ENCODE measurements at places on chromosomes 3 and 15.

DNA sequence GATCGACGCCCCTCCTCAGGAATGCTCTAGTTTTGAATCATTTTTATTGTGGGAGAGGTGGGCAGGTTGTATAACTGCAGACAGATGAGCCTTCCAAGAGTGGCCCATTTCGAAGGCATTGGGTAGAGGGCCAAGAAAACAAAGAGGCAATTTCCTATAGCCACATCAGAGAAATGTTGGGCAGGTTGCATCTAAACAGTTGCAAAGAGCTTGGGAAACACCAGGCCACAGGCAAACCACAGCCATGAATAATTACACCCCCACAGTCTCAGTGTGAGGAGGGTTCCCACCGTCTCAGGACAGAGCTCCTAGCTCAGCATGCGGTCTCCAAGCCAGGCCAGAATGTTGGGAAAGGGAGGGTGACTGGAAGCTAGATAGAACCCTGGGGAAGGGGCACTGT lies 257.3 kb downstream of the ABHD5 start:
- no peak for DNase-seq

DNA sequence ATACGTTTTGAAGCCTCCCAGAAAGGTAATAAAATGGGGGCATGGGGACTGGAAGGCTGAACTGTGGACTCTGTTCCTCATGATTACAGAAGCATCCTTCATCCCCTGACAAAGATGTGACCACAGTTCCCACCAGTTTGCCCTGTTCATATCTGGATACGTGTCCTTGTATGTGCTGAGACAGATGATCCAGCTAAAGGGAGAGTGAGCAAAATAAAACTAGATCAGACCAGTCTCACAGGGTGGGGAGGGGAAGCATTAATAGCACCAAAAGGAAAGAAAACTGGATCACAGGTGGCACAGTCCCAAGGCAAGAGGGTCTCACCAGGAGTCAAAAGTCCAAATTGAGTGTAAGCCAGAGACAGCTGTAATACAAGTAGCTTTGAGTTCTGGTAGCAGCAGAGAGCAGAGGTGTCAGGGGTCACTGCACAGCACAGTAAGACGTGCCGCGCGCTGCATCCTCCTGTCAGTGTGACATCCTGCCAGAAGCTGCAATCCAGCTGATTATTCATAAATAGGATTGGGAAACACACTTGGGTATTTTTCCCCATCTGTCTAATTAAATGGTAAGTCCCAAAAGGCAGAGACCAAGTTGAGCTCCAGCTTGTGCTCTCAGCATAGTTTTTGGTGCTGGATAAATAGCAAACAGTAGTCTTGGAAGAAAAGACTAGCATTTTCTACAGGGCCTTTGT lies 560.0 kb upstream of the CFAP20DC start:
- DNase-seq, result no peak

GRCh38 chr3:24166515-24166914 lies 221.4 kb downstream of the NR1D2 start:
- peak; percentile 28 for DNase-seq

- DNase-seq, result no peak
Observed at GRCh38 chr3:48196611-48197010, 8.4 kb upstream of the CDC25A start.

DNA sequence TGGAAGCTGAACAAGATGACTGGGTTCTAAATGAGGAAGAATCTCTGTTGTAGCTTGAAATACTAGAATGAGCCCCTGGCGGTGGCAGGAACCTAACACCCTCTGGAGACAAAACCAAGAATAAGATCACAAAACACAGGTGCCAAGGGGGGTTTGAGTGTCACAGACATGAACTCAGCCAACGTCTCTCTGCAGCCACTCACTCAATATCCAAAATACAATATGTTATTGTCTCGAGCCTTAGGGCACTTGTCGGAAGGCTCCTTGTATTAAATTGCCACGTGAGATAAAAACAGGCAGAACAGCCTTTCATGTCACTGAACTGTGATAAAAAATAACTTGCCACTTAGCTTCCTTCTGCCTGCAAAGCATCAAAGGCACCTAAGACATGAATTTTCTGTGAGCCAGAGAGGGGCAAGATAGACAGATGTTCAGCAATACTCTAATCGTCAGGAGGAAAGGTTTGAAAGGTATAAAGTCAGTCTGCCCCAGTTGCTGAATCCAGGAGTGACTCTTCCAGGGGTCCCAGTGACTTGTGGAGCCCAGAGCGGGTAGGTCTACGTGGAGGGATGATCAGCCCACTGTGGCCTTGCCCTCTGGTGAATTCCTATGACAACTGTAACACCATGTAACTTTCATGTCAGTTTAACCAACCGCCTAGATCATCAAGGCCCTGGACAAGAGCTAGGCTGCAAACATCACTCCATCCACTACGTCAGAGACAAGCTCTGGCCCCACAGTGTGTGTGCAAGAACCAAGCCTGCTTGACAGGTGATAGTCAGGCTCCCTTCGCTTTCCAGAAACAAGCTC lies 165.2 kb downstream of the OSBPL10 start:
- no peak for DNase-seq

GRCh38 chr15:49620199-49620598 lies 419 bp downstream of the FAM227B start:
- DNase-seq, result no peak

- DNase-seq, result no peak
Observed at GRCh38 chr15:47929138-47929803, 191.5 kb upstream of the SLC24A5 start.

GRCh38 chr3:142886021-142886420 lies 2.9 kb downstream of the PCOLCE2 start:
- no peak for DNase-seq

- no peak for DNase-seq
Observed at GRCh38 chr3:108661699-108662098, 72.2 kb downstream of the DZIP3 start.

GRCh38 chr3:153350420-153350819 lies 188.4 kb downstream of the RAP2B start:
- peak; percentile 42 for DNase-seq

- no peak for DNase-seq
Observed at GRCh38 chr15:42319206-42319605, 40.1 kb upstream of the CAPN3 start.

DNA sequence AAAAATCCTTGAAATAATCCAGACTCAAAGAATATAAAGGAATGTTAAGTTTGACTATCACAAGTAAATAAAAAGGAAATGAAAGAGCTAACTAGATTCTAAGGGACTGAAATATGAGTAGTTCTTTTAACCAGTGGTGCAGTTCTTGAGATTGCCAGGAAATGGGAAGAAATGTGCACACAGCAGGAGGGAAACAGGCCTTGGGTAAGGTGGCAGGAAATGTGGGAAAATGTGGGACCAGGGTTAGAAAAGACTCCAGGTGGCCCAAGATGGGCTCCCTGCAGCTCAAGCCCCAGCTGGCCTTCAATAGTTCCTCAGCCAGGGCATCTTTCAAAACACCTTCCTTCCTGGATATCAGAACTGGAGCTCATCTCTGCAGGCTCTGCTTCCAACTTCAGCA lies 181.3 kb downstream of the ISL2 start:
- peak; percentile 25 for DNase-seq

DNA sequence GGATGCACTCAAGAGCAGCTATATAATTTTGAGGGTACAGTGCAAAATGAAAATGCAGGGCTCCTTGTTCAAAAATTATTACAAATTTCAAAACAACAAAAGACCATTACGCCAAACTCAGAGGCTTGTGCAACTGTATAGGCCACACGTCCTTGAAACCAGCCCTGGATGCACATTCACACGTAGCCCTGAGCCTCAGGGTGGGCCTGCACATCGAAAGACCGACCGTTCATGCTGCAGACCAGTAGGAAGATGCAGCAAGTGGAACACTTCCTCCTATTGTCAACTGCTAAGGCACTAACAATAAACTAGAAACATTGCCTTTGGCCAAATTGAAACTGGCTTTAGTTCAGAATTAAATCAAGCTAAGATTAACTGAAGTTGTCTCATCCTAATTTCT lies 174.7 kb downstream of the SHOX2 start:
- DNase-seq, result no peak

GRCh38 chr3:34886443-34886842 lies 752.9 kb upstream of the ARPP21 start:
- no peak for DNase-seq

DNA sequence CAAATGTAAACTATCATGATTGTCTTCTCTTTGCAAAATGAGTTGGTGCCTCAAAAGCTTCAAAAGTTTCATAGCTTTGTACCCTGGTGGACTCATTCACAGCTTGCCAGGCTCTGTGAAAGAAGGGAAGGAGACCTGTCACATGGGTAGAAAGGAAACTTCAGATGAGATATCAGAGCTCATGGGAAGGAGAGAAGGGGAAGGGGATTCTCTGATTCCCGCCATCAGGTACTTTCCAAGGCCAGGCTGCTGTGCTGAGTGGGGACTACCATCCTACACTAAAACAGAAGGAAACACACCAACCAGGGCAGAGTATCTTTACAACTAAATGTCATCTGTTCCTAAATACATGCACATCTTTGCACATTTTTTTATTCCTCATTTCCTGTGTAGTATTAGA lies 9.2 kb downstream of the ILDR1 start:
- no peak for DNase-seq

DNA sequence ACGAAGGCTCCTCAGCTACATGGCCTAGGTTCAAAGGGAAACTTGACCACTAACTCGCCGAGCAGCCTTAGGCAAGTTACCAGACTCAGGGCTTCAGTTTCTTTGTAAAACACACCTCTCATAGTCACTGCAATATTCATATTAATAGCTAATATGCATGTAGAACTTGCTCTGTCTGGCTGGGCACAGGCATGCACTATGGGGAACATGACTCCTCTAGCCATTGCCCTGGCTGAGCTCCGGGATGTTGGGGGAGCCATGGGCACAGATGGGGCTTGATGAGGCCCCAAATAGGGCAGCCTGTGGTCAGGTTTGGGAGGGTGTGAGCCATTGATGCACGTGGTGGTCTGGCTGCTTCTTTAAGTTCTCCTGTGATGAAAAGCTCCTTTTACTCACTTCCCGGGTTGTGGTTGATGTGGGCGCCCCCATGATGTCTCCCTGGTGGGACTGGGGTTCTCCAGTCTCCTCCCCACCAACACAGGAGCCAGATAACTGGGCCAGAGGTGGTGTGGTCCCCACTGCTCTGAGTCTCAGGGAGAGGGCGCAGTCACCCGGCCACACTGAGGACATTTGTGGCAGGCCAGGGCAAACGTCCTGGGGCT lies 29.4 kb upstream of the DUSP7 start:
- no peak for DNase-seq

- no peak for DNase-seq
Observed at GRCh38 chr3:160134964-160135363, 90.3 kb upstream of the C3orf80 start.

DNA sequence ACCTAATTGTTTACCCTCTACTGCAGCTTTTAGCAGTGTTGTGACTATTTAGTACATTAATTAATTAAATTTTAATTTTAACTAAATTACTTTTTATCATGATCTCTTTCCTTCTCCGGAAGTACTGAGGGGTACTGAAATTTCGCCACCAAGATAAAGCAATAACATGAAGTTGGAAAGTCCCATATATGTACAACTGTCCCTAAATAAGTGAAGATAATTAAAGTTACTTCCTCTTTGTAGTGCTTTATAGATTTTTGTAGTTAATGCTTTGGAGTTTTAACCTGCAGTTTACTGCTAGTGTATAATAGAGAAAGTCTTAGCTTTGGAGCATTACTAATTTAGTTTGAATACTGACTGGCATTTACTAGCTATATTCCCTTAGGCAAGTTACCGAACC lies 325.3 kb downstream of the NAALADL2 start:
- DNase-seq, result no peak

GRCh38 chr15:92047900-92048299 lies 194.4 kb downstream of the SLCO3A1 start:
- DNase-seq, result no peak

- no peak for DNase-seq
Observed at GRCh38 chr15:100092034-100092433, 249.7 kb downstream of the ADAMTS17 start.

DNA sequence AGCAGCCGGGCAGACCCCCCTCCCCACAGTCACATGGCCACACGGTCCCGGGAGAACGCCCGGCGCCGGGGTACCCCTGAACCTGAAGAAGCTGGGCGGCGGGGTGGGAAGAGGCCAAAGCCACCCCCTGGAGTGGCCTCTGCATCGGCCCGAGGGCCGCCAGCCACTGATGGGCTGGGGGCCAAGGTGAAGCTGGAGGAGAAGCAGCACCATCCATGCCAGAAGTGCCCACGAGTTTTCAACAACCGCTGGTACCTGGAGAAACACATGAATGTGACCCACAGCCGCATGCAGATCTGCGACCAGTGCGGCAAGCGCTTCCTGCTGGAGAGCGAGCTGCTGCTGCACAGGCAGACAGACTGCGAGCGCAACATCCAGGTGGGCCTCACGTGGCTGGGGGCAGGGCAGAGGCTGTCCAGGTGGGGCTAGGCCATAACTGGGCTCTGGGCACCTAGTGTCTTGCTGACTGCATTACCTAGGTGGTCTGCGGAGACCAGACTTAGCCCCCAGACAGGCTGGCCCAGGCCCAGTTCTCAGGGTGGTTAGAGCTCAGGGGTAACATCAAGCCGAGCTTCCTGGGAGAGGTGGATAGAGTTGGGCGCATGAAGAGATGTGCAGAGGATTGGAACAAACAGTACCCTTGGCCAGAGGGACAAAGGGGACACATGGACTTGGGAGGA lies 6.1 kb downstream of the ZBTB47 start:
- DNase-seq, result no peak

- DNase-seq, result no peak
Observed at GRCh38 chr15:90557186-90558084, 27.7 kb downstream of the CRTC3 start.

GRCh38 chr3:66432767-66433521 lies 67.9 kb downstream of the LRIG1 start:
- DNase-seq, result no peak

GRCh38 chr3:183330881-183331280 lies 77.8 kb downstream of the B3GNT5 start:
- DNase-seq, result peak; percentile 55

GRCh38 chr3:143123353-143123984 lies 3.9 kb downstream of the CHST2 start:
- DNase-seq, result no peak

- DNase-seq, result no peak
Observed at GRCh38 chr15:91854639-91854990, 1.1 kb downstream of the SLCO3A1 start.

GRCh38 chr3:136792556-136793330 lies 26.2 kb upstream of the SLC35G2 start:
- DNase-seq, result no peak

GRCh38 chr15:91291673-91292072 lies 191.6 kb downstream of the SV2B start:
- DNase-seq, result peak; percentile 71

DNA sequence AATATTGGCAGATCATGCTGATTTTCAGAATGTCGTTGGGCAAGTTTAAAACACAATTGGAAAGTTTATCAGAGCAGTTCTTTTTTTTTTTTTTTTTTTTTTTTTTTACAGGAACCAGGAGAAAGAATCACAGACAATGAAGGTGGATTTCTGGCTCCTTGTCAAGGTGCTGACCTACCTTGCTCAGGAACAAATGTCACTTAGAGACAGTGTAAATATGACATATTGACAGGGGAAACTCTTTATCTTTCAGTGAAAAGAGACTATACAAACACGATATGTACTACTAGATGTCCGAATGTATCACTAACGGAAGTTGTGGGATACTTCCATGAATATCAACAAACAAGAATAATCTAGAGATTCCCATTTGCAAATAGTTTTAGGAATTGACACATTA lies 237.3 kb downstream of the FMN1 start:
- no peak for DNase-seq

GRCh38 chr3:94416768-94417167 lies 353.9 kb downstream of the NSUN3 start:
- DNase-seq, result no peak
